D341Med (cell line): ENCODE measurements at places on chromosomes 6 and 20.
A peak's percentile ranks its signal among the peaks of the same experiment; 100 is the strongest.

DNA sequence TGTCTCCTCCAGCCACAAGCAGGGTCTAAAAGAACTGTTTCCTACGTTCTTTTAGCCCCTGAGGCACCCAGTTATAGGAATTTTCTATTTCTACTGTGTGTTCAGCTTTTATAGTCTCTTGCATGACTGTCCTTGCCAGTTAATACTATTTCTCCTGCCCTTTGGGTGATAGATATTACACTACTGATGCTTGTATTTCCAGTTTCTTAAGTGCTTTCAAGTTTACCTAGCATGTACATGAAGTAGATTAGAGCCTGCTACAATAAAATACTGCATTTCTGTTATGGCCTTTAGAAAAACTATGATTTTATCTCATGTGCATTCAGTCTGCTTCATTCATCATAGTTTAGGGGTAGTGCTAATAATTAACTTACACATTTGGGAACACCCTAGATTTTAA, 89.6 kb downstream of the FOXO3 start:
- no peak for DNase-seq

- DNase-seq: no peak
Observed at GRCh38 chr6:75201021-75201420, 4.8 kb downstream of the COL12A1 start.

GRCh38 chr6:168026925-168027324, 29.5 kb downstream of the KIF25 start:
- no peak for DNase-seq

GRCh38 chr20:49631061-49631716, 63.3 kb upstream of the PTGIS start:
- DNase-seq: no peak

- no peak for DNase-seq
Observed at GRCh38 chr6:22113026-22113766, 183.6 kb downstream of the PRL start.

DNA sequence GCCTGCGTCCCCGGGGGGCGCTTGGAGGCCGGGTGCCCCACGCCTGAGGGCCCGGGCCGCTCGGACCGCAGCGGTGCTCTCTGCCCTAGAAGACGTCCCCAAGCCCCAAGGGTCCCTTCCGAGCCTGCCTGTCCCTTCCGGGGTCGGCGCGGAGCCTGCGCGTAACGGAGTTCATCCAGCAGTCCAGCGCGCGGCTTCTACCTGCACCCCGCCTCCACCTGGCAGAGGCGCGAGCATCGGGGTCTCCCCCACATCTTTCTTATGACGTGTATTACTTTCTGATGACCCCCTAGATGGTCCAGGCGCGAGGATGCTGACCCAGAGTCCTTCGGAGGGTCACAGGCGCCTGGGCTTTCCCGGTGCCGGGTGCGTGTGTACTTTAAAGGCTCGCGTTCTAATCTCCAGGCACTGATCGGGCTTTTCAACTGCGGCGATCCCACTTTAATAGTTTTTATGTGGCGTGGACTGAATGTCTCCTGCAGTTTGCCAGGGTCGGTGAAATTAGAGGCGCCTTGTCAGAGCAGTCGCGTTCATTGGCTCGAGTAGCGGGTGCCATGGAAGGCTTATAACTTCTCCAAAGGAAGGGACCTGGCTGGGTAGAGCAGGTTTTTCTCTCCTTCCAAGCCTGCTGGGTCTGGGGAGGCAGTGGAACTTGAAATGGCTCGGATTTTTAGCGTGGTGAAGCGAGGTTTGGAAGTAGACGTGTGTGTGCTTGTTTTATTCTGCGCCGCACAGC, 912 bp downstream of the EYA4 start:
- DNase-seq: peak; percentile 34
